ENCODE measurements at places on chromosomes 11 and 22.
A peak's percentile ranks its signal among the peaks of the same experiment; 100 is the strongest.

- no peak for DNase-seq
Measured at GRCh38 chr11:19663206-19663605, 49.4 kb upstream of the NAV2 start.

DNA sequence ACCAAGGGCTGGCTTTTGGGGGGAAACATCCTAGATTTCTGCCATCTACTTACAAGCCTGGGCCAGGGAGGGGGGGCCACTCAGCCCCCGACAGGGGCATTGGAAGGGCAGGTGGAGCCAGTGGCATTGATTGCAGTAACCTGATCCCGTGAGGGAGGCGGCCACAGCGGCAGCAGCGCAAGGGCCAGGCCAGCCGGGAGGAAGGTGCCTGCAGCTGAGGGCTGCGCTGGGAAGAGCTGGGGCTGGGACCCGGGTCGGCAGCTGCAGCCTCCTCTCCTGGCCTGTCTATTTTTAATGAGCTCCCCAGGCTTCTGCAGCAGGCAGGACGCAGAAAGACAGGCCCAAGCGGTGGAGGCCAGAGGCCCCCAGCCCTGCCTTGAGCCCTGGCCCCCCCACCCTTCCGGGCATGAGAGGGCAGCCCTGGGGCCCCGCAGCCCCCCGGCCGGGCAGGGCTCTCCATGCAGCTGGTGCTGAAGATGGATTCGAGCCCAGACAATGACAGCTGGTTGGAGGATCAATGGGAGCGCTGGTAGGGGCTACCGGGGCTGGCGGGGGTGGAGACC is 10.6 kb downstream of the FREY1 start:
- peak; percentile 52 for DNase-seq

DNA sequence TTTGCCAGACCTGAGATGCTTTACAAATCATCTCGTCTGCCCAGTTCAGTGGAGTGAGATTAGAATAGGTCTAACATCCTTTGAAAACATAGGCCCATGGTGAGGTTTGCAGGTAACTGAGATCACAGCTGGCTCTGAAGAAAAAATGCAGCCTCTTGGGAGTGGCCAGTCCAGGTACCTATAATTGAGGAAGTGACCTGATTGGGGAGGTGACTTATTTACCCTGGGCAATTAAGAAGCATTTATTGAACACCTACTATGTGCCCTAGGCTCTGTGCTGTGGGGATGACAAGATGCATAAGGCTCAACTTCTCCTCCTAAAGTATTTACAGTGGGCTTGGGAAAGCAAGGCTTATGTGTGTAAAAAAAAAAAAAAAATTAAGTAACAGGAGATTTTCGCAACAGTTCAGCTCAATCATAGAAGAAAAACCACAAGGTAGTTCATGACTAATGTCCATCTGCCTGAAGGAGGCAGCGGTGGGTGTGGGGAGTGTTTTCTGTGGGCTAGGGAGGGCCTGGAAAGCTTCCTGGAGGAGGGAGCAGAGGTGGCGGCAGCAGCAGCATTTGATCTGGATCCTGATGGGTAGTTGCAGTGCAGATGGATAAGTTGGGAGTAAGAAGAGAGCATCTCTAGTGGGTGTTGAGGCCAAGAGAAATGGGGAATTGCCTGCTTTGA is 16.1 kb downstream of the MICAL2 start:
- DNase-seq: no peak

- DNase-seq: no peak
Measured at GRCh38 chr11:130413405-130414106, 14.9 kb downstream of the ADAMTS8 start.

- DNase-seq: no peak
Measured at GRCh38 chr11:26556582-26556981, 15.5 kb downstream of the MUC15 start.

- DNase-seq: no peak
Measured at GRCh38 chr22:23237841-23238240, 57.5 kb downstream of the BCR start.

DNA sequence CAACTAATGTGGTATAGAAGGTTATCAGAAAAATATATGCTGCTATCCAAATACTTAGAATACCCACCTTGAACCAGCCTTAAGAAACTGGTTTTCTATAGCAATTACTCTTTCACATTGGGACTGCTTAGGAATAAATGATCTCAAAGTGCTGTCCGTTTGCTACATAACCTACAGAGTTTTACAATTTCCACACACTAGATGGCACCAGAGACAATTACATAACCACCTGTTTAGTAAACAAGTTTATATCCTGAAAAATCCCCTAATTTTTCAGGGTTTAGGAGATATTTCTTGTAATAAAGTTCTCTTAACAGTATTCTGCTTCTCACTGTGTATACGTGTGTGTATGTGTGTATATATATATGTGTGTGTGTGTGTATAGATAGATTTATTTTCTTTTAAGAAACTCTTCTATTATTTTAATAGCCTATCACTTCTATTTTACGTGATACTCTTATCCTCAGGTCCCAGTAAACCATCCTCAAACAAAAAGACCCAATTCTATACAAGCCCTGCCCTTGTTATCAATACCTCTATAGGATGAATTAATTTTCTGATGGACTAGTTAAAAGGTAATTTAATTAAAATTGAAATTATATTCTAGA is 6.7 kb upstream of the OR5I1 start:
- no peak for DNase-seq

DNA sequence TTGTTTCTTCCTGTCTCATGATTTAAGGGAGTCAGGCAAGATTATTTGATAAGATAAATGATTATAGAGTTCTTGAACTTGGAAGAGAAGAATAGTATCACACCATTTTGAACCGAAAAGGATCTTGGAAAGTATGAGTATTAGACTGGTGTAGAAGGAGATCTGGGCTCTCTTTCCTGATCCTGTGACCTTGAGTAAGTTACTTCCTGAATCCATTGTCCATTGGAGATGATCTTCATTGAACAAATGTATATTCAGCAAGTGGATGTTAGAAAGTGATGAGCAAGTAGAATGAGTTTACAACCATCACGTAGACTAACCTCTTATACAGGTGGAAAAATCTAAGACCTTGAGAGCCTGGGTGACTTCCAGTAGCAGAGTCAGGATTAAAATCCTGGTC is 2.0 kb downstream of the ACO2 start:
- no peak for DNase-seq

DNA sequence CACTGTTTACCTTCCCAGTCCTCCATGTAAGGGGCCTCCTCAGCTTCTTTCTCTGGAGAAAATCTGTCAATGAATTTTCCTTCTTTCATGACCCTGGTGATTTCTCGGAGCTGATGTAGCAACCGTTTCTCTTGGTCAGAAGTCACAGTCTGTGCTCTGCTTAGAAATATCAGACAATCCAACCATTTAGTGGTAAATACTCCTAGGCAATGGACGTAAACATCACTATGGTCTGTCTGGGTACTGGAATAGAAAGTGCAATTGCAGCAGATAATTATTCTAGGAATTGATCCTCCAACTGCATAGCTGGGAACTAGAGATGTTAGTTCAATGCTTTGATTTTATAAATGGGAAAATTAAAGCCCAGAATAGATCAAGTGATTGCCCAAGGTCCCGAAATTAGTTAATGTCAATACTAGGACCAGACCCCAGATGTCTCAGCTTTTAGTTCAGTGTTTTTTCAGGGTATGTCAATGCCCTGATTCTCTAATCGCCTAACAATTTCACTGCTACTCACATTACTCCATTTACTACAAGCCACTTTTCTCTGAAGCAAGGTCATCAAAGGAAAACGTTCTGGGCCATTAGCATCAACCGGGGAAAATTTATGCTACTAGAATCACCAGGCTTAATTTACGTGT is 42.1 kb downstream of the RIC3 start:
- DNase-seq: no peak

GRCh38 chr22:25077964-25078363 is 121.7 kb upstream of the CRYBB3 start:
- DNase-seq: no peak

DNA sequence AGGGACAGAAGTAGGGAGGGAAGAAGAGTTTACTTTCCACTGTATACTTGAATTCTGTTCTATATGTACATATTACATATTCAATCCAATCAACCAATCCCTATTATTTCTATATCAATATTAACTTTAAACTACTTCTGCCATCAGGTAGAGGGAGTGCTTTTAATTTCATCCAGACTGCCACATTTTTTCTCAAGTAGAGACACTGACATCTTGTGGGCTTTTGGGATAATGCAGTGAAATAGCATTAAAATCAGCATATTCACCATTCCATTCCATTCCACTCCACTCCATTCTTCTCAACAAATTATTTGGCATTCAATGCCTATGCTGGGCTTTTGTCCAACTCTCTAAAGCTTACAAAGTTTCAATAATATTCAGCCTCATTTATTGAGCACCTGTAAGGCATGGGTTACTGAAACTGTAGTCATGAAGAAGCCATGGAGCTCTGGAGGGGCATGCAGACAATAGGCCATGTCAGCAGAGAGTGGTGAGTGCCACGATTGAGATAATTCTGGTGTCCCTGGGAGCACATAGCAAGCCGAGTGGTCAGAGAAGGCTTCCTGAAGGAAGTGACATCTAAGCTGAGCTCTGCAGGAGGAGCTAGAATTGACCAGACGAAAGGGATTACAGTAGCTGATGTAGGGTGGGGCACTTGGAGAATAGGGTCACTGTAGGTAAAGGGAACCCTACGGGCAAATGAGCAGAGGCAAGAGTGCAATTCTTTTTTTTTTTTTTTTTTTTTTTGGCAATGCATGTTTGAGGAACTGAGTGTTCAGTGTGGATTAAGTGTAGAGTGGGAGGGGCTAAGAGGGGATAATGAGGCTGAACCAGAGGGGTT is 12.8 kb upstream of the CLPB start:
- DNase-seq: peak; percentile 50

DNA sequence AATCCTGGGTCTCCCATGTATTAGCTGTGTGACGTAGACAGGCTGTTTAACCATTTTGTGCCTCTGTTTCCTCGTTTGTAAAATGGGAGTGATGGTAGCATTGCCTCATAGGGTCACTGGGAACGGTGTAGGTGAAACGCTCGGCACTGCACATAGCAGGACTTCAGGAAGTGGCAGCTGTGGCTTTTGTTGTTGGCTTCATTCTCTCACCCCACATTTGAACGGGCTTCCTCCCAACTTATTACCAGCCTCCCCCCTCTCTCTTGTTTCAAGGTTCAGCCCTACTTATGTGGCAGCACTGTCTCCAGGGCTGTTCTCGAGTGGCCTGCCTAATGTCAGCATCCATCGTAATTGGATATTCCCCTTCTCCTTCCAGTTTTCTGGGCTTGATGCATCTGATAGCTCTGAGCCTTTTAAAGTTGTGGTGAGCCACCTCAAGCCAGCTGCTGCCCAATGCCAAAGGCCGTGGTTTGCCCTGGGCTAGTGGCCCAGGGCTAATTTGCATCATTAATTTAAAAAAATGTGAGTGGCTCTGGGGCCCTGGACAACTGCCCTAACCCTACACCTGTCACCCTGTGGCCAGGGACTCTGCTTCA is 217.8 kb upstream of the TBCEL start:
- DNase-seq: no peak

- DNase-seq: no peak
Measured at GRCh38 chr22:17860220-17860965, 86.1 kb upstream of the BID start.

DNA sequence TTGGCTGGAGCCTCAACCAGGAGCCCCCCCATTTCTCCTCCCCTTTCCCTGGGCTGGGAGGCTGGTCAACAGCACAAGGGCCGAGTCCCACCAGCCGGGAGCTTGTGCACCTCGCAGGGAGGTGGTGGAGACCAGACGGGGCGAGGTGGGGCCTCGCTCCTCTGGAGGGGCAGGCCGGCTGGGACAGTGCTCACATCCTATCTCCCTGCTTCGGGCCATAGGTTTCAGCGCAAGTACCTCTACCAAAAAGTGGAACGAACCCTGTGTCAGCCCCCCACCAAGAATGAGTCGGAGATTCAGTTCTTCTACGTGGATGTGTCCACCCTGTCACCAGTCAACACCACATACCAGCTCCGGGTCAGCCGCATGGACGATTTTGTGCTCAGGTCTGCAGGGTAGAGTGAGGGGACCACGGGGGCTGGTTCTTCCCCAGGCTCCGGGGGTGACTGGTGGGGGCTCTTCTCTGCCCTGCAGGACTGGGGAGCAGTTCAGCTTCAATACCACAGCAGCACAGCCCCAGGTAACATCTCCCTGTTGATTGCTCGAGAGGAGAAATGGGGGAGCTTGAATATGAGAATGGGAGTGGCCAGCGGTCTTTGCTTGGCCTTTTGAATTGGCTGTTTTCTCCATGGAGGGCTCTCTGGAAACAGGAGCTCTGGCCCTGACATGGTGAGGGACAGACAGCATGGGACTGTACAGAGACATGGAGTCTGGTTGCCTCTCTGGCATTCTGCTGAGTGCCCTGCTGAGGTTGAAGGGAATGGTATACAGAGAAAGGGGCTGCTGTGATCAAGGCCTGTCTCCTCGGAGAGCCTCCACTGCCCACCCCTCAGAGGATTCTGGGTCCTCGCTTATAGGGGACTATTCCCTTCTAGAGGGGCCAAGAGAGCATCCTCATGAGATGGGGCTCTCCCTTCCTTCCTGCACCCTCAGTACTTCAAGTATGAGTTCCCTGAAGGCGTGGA is 3.3 kb downstream of the SIDT2 start:
- no peak for DNase-seq

- DNase-seq: no peak
Measured at GRCh38 chr11:64000026-64000739, 13.9 kb downstream of the OTUB1 start.

GRCh38 chr11:83544846-83545245 is 258.7 kb upstream of the CCDC90B start:
- no peak for DNase-seq

GRCh38 chr11:5922749-5923426 is 19.2 kb upstream of the OR56A3 start:
- DNase-seq: no peak

DNA sequence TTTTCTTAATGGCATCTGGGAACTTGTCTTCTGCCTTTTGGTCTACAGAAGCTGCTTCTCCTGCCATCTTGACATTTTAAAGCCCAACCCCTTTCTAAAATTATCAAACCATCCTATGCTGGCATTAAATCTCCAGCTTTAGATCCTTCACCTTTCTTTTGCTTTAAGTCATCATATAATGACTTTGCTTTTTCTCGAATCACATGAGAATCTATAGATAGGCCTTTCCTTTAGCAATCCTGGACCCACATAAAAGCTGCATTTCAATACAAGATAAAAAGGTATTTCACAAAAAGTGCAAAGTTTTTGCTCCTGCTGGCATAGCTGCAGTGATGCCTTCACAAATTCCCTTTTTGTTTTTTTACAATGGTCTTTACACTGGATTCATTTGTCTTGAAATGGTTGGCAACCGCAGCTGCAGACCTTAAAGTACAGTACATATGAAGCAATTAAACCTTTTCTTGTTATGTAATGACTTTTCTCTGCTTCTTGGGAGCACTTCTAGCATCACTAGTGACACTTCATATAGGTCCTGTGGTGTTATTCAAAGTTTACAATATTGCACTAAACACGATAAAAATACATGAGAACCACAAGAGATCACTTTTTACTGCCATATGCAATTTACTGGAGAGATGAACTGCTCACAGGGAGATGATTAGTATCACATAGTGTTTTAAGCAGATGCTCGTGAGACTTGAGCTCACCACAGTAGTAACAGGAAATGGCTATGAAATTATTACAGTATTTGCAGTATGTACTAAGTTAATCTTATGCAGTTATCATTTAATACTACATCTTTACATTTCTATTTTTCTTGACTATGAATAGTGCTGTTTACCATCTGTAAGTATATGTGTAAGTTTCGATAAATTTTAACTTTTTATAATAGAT is 41.6 kb downstream of the ACER3 start:
- no peak for DNase-seq

- no peak for DNase-seq
Measured at GRCh38 chr11:66716996-66717395, 12.0 kb downstream of the SPTBN2 start.

GRCh38 chr11:27718346-27718862 is 18.1 kb upstream of the BDNF start:
- no peak for DNase-seq

- DNase-seq: no peak
Measured at GRCh38 chr11:96288915-96289314, 54.1 kb downstream of the MAML2 start.
